ENCODE measurements at places on chromosomes 3 and 15.

DNA sequence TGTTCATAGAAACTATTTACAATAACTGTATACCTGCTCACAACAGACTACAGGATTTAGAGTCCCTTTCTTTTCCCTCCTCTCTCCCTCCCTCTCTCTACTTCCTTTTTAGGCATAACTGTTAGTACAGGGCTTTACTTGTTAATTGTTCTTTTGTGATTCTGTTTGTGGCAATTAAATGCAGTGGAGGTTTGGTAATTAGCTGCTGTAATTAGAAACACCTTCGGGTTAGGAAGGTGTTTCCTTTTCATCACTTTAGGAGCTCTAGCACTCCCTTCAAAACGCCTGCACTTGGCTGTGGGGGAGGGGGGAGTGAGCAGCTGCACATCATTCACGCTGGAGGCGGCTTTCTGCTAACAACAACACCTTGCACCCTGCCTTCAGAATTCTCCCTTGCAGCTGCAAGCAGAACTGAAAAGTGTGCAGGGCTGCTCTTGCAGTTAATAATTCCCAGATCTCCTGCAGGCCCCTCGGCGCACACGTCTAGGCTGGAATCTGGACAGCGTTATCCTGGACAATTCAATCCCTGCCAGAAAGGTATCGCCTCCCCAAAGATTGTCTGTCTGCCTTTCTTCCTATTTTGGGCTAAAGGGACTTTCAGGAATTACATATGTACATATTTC lies 242.6 kb upstream of the RGMA start:
- DNase-seq, result no peak

DNA sequence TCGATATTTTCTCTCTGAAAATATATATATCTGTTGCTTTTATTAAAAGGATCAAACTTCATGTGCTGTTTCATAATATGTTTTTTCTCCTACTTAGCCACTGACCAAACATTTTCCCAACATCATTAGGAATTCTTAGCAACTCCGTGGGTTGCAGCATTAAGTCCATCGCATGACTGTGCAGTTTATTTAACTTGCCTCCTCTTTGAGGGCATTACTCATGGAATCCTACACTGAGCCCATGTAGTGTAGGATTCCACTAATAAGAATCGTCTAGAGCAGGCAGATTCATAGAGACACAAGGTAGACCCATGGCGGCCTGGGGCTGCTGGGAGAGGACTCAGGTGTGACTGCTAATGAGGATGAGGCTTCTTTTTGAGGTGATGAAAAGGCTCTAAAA lies 49.3 kb downstream of the CMTM6 start:
- no peak for DNase-seq

DNA sequence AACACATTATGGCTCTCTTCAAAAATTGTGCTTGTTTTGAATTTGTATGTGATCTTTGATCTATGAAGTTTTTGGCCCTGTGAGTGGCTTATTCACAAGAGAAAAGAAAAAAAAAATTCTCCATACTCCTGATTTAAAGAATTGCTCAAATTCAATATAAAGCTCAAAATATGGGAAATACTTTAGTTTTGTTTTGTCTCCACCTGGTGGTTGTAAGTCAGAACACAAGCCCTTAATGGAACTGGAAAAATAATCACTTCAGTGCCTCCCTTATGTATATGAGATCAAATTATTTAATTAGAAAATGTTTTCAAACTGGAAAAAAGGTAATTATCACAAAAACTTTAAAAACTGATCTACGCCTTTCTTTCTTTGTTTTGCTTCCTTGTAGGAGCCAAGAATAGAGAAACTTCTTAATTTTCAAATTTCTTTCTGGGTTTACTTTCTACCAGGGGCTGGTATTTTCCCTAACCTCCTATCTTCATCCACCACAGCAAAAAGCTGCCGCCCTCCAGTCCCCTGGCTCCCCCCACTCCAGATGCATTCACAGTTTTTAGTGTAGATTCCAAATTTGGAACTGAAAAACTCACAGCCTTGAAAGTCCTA lies 50.6 kb downstream of the SERP1 start:
- peak; percentile 18 for DNase-seq

- no peak for DNase-seq
Observed at GRCh38 chr3:194690501-194691372, 5.1 kb downstream of the FAM43A start.
